ENCODE measurements at places on chromosomes 1 and 21. TPM values are rescaled to one million over a fixed set of nuclear protein-coding genes. Genes with fewer than 3 reads are reported as not detected.

DNA sequence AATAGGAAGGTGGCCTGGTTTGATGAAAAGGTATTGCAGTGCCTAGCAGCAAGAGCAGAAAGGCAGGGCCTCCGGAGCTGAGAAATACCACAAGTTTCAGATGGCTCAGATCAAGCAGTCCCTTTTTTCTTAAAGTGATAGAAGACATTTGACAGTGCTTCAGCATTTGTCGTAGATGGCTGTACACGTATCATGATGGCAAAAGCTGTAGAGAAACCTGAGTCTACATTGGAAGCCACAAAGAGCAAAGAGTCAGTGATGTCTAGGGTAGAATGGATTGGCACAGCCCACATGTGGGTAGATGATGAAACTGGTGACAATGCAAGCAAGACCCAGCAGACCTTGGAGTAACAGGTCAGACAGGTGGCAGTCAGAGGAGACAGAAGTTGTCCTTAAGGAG is 101.3 kb upstream of the ARTN start:
- H3K4me1 ChIP-seq = peaks cover 44% of the 10 kb centered on the region
- peak overlapping the region; percentile 34 for H3K4me3 ChIP-seq
- DNase-seq = peak; percentile 65
- peaks cover 5% of the 10 kb centered on the region for H3K36me3 ChIP-seq
- H3K27me3 ChIP-seq = no peaks in the 10 kb centered on the region

The SHISA4 gene
- total RNA-seq = 0.38 TPM

DNA sequence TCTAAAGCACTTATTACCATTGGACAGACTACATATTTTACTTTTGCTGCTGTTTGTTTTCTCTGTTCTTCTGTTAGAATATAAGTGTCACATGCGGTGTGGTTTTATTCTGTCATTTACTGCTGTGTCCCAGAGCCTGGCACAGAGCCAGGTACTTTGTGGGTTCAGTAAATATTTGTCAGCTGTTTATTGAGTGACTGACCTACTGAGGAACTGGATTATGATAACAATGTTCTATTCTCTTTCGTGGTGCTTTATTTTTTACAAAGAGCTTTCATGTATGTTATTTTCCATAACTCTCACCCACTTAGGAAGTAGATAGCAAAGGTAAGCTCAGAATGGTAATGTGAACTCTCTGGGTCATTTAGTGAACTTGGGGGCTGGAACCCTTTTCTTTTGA is 118.8 kb downstream of the RWDD3 start:
- no peak for DNase-seq
- H3K4me1 ChIP-seq = no peaks in the 10 kb centered on the region
- no peak overlapping the region for H3K4me3 ChIP-seq
- H3K27me3 ChIP-seq = no peaks in the 10 kb centered on the region

DNA sequence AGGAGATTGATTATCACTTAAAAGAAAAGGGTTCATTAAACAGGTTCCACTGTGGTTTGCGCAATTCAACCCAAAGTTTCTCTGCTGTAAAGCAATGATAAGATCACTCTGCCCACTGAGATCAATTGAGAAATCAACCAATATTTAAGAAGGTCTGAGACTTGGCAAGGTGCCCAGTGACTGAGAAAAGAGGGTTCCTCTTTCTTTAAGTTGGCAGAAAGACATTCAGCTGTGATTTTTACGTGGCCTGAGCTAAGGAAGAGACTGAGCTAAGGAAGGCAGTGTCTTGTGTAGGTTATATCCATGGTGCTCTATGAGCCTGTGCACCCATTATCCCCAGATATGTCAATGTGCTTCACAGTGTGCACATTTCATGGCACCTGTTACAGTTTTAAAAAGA is 344.1 kb downstream of the DISC1 start:
- peaks cover 2% of the 10 kb centered on the region for H3K36me3 ChIP-seq
- DNase-seq = no peak
- H3K4me1 ChIP-seq = peaks cover 22% of the 10 kb centered on the region

- peaks cover 3% of the 10 kb centered on the region for H3K4me1 ChIP-seq
- H3K36me3 ChIP-seq = no peaks in the 10 kb centered on the region
- no peak overlapping the region for H3K27ac ChIP-seq
- peaks cover 67% of the 10 kb centered on the region for H3K27me3 ChIP-seq
- DNase-seq = peak; percentile 86
Observed at GRCh38 chr1:38818175-38818976, 41.2 kb downstream of the RRAGC start.

DNA sequence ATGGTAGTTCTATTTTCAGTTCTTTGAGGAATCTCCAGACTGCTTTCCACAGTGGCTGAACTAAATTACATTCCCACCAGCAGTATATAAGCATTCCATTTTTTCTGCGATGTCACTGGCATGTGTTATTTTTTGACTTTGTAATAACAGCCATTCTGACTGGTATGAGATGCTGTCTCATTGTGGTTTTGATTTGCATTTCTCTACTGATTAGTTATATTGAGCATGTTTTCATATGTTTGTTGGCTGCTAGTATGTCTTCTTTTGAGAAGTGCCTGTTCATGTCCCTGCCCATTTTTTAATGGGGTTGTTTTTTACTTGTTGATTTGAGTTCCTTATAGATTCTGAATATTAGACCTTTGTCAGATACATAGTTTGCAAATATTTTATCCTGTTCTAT is 87.9 kb downstream of the RPS6KC1 start:
- peaks cover 3% of the 10 kb centered on the region for H3K4me1 ChIP-seq
- no peak for DNase-seq
- H3K4me3 ChIP-seq = no peak overlapping the region
- no peaks in the 10 kb centered on the region for H3K27me3 ChIP-seq
- H3K27ac ChIP-seq = no peak overlapping the region

DNA sequence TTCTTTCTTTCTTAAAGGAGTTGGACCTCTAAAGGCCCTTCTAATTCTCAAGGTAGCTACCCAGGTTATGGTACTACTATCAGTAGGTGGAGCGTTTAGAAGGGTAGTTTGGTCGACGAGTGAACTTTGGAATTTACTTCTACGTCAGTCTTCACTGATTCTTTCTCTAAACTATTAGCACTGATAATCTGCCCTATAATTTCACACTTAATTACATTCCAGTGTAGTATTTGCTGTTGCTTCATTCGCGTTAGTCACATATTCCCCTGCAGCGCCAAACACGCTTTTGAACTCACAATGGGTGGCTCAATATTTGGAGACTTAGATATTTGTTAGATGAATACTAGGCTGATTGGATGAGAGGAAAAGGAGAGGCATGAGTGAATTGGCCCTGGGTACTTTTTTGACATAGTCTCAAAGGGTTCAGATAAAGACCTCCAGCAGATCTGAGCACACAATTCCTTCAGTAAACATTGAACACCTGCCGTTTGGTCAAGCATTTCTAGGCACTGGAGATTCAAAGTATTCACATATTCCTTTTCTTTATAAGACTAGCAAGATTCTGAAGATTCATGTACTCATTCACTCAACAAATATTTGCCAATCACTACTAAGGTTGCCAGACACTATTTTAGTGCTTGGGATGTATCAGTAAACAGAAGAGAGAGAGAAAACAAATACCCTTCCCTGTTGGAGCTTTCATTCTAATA is 929 bp upstream of the FOXJ3 start:
- H3K4me1 ChIP-seq = peaks cover 29% of the 10 kb centered on the region
- H3K36me3 ChIP-seq = no peaks in the 10 kb centered on the region
- peak overlapping the region; percentile 90 for H3K4me3 ChIP-seq
- H3K27me3 ChIP-seq = no peaks in the 10 kb centered on the region
- DNase-seq = no peak
- H3K27ac ChIP-seq = peak overlapping the region; percentile 87

GRCh38 chr1:89529196-89529595 is 4.6 kb downstream of the LRRC8B start:
- H3K36me3 ChIP-seq = peaks cover 61% of the 10 kb centered on the region
- DNase-seq = no peak
- H3K4me3 ChIP-seq = peak overlapping the region; percentile 41
- peaks cover 46% of the 10 kb centered on the region for H3K4me1 ChIP-seq
- no peaks in the 10 kb centered on the region for H3K27me3 ChIP-seq
- H3K27ac ChIP-seq = no peak overlapping the region

- no peak overlapping the region for H3K4me3 ChIP-seq
- no peaks in the 10 kb centered on the region for H3K4me1 ChIP-seq
- DNase-seq = no peak
- H3K36me3 ChIP-seq = no peaks in the 10 kb centered on the region
- H3K27ac ChIP-seq = no peak overlapping the region
- H3K27me3 ChIP-seq = peaks cover 20% of the 10 kb centered on the region
Observed at GRCh38 chr1:39620659-39621165, 18.7 kb downstream of the HEYL start.

DNA sequence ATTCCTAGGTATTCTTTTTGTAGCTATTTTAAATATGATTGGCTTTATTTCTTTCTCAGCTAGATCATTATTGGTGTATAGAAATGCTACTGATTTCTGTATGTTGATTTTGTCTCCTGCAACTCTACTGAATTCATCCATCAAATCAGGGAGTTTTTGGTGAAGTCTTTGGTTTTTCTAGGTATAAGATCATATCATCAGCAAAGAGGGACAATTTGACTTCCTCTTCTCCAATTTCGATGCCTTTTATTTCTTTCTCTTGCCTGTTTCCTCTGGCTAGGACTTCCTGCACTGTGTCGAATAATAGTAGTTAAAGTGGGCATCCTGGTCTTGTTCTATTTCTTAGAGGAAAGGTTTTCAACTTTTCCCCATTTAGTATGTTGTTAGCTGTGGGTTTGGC is 27.5 kb upstream of the PRKACB start:
- H3K27ac ChIP-seq = no peak overlapping the region
- DNase-seq = no peak
- no peaks in the 10 kb centered on the region for H3K36me3 ChIP-seq
- no peak overlapping the region for H3K4me3 ChIP-seq
- H3K27me3 ChIP-seq = peaks cover 4% of the 10 kb centered on the region

DNA sequence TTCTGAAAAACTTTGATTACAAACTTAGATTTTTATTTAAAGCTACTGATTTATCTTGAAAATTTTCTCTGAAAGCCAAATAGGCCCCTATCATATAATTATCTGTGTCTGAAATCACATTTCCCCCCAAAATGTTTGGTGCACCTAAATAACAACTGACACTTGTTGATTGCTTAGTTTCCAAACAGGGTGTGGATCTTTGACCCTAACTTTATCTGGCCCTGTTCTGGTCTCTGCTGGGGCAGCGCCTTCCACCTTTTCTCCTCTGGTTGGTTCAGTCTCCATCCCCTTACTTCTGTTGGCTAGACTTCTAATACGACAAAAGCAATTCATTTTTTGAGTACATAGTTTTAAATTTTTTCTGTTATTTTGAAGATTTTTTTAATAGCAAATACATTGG is 10.2 kb upstream of the OTUD7B start:
- H3K4me1 ChIP-seq = no peaks in the 10 kb centered on the region
- peaks cover 25% of the 10 kb centered on the region for H3K27me3 ChIP-seq
- H3K27ac ChIP-seq = no peak overlapping the region
- H3K4me3 ChIP-seq = no peak overlapping the region
- H3K36me3 ChIP-seq = no peaks in the 10 kb centered on the region
- no peak for DNase-seq

- no peak for DNase-seq
- H3K27ac ChIP-seq = no peak overlapping the region
- H3K4me3 ChIP-seq = no peak overlapping the region
- peaks cover 2% of the 10 kb centered on the region for H3K36me3 ChIP-seq
- H3K27me3 ChIP-seq = no peaks in the 10 kb centered on the region
- H3K4me1 ChIP-seq = no peaks in the 10 kb centered on the region
Observed at GRCh38 chr1:119080586-119080985, 59.9 kb downstream of the WARS2 start.

DNA sequence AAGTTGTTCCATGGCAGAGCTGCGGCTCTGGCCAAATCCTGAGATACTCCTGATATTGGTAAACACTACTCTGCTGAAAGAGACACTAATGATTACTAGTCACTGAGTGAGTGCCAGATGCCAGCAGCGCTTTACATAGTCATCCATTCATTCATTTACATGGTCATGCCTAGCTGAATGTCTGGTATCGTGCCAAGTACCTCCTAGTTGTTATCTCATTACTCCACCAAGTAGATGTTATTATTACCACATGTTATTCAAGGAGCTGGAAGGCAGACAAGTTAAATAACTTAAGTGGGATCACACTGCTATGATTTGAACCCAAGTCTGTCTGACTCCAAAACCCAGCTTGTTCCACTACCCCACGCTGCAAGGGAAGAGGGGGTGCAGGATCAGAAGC is 4.7 kb downstream of the OLFML2B start:
- no peaks in the 10 kb centered on the region for H3K36me3 ChIP-seq
- H3K27me3 ChIP-seq = peaks cover 22% of the 10 kb centered on the region
- no peak overlapping the region for H3K27ac ChIP-seq
- H3K4me3 ChIP-seq = no peak overlapping the region

The S100A9 gene
- not detected for total RNA-seq

The CFHR1 gene
- total RNA-seq = not detected

DNA sequence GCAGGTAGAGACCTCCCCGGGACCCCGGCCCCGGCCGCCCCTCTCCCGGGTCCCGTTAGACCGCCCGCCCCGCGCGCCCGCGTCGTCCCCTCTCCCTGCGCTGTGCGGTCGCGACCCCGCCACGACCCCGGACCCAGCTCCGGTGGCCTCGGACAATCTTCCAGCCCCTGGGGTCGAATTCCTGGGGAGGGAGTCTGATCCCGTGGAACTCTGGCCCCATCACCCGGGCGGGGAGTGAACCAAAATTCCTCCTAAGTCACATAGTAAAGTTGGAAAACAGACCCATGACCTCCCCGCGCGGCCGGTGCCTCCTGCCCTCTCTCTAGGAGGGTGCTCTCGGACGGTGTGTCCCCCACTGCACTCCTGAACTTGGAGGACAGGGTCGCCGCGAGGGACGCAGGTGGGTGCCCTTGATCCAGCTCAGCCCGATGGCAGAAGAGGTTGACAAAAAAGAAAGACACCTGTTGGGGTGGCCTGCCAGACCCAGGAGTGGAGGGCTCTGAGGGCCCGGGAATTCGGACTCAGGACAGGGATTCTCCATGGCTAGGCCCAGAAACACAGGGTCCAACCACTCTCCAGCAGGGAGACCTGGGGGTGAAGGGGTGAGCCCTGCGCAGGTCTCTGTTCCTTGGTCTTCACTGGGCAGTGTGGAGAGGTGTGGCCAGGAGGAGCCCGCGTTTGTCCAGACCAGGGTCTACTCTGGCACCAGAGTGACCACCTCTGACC is 451 bp downstream of the ADAMTSL4 start:
- peaks cover 28% of the 10 kb centered on the region for H3K4me1 ChIP-seq
- peak overlapping the region; percentile 78 for H3K4me3 ChIP-seq
- H3K27ac ChIP-seq = peak overlapping the region; percentile 70
- DNase-seq = peak; percentile 61
- H3K36me3 ChIP-seq = no peaks in the 10 kb centered on the region

The CFHR4 gene
- not detected for total RNA-seq

DNA sequence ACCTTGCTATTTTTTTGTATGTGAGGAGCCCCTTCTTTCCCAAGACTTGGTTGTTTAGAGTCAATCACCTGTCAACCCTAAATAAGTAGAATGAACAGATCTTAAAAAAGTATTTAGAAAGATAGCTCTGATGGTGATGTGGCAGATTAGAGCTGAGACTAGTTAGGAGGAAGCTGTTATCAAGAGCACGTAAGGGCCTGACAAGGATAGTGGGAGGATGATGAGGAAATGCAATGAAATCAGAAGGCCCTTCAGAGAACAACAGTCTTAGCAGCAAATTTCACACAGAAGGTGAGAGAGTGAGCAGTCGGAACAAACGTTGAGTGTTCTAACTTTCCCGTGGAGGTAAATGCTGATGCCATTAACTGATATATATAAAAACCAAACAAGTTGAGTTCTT is 15.9 kb upstream of the S1PR1 start:
- H3K27me3 ChIP-seq = no peaks in the 10 kb centered on the region
- H3K4me3 ChIP-seq = no peak overlapping the region
- H3K27ac ChIP-seq = no peak overlapping the region
- DNase-seq = no peak
